ENCODE measurements at places on chromosomes 5 and 9. TPM values are rescaled to one million over a fixed set of nuclear protein-coding genes. Genes with fewer than 3 reads are reported as not detected.

DNA sequence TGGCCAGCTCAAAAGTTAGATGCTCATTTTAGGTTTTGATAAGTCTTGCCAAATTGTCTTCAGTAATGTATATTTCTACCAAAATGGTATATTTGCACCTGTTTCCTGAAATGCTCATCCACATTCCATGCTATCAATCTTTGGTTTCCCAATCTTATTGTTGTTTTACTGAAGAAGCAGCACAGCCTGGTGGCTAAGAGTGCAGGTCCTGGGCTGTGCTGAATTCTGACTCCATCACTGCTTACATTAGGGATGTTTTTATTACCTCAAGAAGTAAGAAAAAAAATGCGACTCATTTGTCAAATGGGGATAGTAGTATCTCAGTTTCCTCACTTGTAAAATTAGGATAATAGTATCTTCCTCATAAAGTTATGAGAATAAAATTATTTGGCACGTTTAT is 13.6 kb upstream of the S100Z start:
- DNase-seq = no peak
- peaks cover under 1% of the 10 kb centered on the region for H3K4me1 ChIP-seq
- H3K36me3 ChIP-seq = no peaks in the 10 kb centered on the region
- no peak overlapping the region for H3K4me3 ChIP-seq
- H3K27ac ChIP-seq = no peak overlapping the region

DNA sequence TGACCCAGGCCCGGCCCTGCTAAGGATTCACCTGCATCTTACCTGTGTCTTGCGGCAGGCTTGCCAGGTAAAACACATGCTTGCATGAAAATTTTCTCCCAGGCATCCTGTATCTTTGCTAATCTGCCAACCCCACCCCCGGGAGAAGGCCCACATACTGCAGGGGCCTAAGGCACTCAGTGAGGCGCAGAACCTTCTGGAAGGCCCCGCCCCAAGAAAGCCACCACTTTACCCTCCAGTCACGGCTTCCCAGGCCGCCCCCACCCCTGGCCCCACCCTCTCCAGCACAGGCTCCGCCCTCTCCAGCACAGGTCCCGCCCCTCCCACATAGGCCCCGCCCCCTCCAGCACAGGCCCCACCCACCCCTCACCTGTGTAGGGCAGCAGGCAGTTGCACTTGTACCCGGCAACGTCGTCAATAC is 29.8 kb upstream of the SEC16A start:
- no peaks in the 10 kb centered on the region for H3K4me1 ChIP-seq
- DNase-seq = no peak
- H3K27ac ChIP-seq = no peak overlapping the region
- H3K27me3 ChIP-seq = no peaks in the 10 kb centered on the region
- H3K4me3 ChIP-seq = no peak overlapping the region

- H3K4me3 ChIP-seq = no peak overlapping the region
- H3K4me1 ChIP-seq = peaks cover 2% of the 10 kb centered on the region
- H3K36me3 ChIP-seq = no peaks in the 10 kb centered on the region
- no peak overlapping the region for H3K27ac ChIP-seq
- H3K27me3 ChIP-seq = peaks cover 17% of the 10 kb centered on the region
- DNase-seq = no peak
Observed at GRCh38 chr5:140075371-140075770, 32.3 kb upstream of the NRG2 start.

DNA sequence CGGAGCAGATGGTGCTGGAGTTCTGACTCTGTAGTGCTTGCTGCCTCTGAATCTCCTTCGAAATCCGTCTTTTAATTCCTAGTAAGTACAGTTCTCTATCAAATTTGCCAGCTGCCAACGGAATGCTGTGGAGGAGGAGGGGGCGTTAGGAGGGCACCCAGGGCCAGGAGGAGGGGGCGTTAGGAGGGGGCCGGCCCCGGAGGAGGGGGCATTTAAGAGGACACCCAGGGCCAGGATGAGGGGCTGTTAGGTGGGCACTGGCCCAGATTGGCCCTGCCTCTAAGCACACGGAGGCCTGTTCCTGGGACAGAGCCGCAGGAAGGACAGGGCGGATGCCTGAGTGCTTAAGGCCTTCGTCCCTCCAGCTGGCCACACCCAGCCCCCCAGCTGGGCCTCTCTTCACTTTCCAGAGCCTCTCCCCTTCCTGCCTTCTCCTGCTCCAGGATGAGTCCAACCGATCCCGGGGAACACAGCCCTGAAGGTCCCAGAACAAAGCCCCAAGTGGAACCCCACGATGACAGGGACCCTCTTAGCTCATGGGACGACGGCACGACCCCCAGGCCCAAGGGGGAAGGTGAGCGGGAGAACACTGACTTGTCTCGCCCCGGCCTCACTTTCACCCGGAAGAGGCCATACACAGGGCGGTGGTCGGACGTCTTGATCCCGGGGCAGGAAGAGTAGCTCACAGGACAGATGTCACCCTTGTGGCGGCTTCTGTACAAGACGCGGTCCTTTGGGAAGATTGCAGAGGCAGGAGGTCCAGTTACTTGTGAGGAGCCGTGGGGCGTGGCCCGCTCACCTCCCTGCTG is 9.8 kb downstream of the INPP5E start:
- no peak overlapping the region for H3K4me3 ChIP-seq
- peaks cover 4% of the 10 kb centered on the region for H3K36me3 ChIP-seq
- H3K27me3 ChIP-seq = no peaks in the 10 kb centered on the region
- H3K27ac ChIP-seq = no peak overlapping the region
- no peak for DNase-seq
- no peaks in the 10 kb centered on the region for H3K4me1 ChIP-seq

- no peaks in the 10 kb centered on the region for H3K4me1 ChIP-seq
- no peak for DNase-seq
- H3K4me3 ChIP-seq = no peak overlapping the region
- H3K27ac ChIP-seq = no peak overlapping the region
- peaks cover 43% of the 10 kb centered on the region for H3K27me3 ChIP-seq
Observed at GRCh38 chr9:124108216-124108615, 96.6 kb downstream of the LHX2 start.

DNA sequence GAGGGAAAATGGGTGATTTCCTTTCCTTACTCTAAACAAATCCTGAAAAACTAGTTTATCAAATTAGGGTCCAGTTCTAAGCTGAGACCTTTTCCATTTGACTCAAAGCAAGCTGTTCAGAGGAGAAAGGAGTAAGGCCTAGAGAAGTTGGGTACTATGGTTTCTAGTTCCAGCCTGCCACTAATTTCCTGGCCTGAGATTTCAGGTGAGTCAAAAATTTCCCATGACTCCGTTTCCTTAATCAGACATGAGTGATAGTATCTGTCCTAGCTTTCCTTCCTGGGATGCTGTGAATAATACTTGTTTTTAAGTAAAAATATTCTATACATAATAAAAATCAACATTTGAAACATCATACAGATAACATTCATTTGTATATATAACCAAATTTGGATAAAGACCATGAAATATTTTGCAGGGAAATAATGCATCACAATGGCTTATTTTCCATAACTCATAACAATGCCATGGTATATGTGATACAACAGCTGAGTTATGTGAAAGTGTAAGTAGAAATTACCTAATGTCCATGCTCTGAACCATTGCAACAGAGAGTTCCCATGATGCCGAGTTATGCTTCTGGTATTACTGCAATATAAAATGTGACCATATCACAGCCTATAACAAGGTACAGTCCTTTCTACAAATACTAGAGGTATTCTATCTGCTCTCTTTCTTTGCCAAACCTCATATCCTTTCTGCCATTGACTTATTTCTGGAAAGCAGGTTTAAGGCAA is 142.7 kb downstream of the MLLT3 start:
- H3K27ac ChIP-seq = no peak overlapping the region
- peaks cover 14% of the 10 kb centered on the region for H3K36me3 ChIP-seq
- H3K4me3 ChIP-seq = no peak overlapping the region
- DNase-seq = no peak

- H3K36me3 ChIP-seq = no peaks in the 10 kb centered on the region
- H3K27ac ChIP-seq = no peak overlapping the region
- no peaks in the 10 kb centered on the region for H3K27me3 ChIP-seq
- DNase-seq = no peak
Observed at GRCh38 chr9:113501129-113501686, 37.7 kb downstream of the RGS3 start.

DNA sequence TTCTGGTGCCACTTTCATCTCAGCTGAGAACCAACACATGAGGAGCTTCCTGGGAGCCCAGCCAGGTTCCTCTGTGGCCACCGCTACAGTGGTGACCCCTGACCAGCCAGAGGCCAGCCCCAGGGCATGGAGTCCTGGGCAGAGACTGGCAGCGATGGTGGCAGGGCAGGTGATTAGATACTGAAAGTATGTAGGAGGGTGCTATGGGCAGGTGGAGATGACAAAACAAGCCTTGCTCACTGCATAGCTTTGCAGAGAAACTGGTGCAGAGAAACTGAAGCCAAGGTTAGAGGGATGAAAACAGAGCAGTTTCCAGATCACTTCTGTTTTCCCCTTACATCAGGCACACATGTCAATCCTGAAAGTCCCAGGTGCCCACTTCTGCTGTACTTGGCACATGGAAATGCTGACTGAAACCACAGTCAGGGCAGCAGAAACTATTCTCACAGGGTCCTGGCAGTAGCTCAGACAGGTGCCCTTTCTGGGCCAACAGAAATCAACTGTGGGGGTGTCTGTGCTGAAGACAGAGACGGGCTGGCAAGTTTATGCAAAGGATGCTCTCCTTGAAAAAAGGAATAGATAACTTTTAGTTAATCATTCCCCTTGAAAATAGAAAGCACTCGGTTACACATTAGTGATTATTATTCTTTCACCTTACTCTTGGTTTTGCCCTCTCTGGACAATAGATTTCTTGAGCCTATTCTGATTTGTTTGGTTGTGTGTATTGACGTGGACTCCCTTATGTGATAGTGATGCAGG is 90.3 kb downstream of the ANKRD55 start:
- H3K4me1 ChIP-seq = peaks cover 33% of the 10 kb centered on the region
- no peaks in the 10 kb centered on the region for H3K36me3 ChIP-seq
- DNase-seq = peak; percentile 12
- H3K27me3 ChIP-seq = no peaks in the 10 kb centered on the region

DNA sequence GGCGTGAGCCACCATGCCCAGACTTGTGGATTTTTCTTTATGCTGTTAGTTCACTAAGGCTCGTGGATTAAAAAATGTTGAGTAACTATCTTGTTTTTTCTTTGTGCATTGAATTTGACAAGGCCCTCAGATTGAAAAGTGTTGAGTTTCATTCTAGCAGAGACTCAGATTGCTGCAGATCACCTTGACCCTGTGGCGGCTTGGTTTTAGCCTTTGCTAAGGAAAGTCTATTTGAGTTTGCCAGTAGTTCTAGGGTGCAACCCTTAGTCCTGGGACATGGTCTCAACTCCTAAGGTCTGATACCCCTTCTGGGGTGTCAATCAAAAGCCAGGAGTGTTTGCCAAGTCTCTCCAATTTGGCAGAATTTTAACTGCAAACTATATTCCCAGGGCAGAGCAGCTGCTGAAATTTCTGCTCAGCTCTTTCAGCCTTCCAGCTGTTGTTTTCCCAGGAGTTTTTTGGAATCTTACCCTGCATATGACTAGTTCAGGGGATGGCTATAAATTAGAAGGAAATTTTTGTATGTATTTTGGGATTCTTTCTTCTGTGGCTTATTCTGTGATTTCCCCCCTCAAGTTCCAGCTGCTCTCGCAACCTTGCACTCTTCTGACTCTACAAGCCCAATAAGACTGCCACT is 84.3 kb upstream of the HAND1 start:
- H3K27ac ChIP-seq = no peak overlapping the region
- H3K4me3 ChIP-seq = no peak overlapping the region
- no peaks in the 10 kb centered on the region for H3K36me3 ChIP-seq
- H3K27me3 ChIP-seq = peaks cover 33% of the 10 kb centered on the region

DNA sequence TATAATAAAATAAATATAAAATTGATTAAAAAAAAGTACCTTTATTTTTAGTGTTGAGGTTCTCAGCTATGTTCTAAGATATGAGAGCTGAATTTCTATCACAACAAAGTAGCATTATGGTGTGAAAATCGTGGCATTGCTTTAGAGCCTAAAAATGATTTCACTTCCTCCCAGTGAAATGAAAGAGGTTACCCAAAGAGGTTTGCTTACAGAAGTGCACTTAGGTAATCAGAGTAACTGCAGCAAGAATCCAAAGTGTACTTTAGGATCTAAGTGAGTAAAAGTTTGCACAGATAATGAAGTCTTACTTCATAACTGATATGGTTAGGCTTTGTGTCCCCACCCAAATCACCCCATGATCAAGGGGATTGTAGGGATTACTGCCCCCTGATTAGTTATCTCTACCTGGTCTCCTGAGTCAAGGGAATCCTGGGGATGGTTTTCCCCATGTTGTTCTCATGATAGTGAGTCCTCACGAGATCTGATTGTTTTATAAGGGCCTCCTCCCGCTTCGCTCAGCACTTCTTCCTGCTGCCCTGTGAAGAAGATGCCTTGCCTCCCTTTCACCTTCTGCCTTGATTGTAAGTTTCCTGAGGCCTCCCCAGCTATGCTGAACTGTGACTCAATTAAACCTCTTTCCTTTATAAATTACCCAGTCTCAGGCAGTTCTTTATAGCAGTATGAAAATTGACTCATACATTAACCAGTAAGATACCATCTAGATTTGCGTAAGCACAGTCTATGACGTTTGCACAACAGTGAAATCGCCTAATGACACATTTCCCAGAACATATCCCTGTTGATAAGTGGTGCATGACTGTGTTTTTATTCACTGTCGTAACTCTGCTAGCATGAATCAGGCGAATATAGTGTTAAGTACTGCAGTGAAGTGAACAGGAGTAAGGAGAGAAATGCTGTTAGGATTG is 40.3 kb upstream of the LRRC70 start:
- no peak for DNase-seq
- H3K27me3 ChIP-seq = no peaks in the 10 kb centered on the region
- H3K36me3 ChIP-seq = peaks cover 19% of the 10 kb centered on the region

Gene C5orf58
- not detected for total RNA-seq

Gene MYOT
- total RNA-seq = not detected

Gene NME5
- not detected for total RNA-seq

Gene SLC2A6
- total RNA-seq = 9.3 TPM
